Aorta (tissue), 5 donors: ENCODE measurements at places on chromosomes 5 and 9.

- no peak for DNase-seq
These were observed 11.8 kb downstream of the DEPDC1B start for GRCh38 chr5:60687927-60688720.

- no peak for DNase-seq
These were observed 662.2 kb upstream of the ZNF608 start for GRCh38 chr5:125408448-125409233.

- no peak for DNase-seq
These were observed 1.2 kb upstream of the F12 start for GRCh38 chr5:177410575-177410974.

DNA sequence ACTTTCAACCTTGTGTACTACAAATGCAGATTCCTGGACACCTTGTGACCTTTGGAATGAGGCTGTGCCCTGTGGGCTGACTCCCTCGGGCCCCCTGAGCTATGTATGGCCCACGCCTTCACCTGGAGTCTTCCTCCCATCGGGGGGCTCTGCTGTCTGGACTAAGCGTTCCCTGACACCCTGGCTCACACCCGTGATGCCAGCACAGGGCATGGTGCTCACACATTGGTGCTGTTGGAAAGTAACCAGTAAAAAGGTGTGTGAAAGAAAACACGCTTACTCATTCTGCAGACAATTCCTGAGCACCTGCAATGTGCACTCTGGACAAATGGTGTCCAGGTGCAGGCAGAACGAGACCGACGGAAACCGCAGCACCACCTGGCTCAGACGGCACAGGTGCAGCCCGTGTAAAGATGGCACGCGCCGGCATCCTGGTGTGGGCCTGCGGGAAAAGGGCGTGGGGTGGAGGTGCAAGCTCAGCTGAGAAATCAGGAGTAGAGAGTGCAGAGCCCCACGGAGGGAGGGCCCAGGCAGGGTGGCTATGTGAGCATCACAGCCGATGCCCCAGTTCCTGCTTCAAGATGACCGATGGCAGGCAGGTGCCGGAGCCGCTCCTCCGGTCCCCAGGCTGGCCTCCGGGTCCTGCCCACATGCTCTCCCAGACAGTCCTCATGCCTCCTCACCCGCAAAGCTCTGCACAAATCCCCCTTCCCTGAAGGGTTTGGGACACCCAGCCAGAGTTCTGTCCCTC is 11.0 kb downstream of the LPCAT1 start:
- DNase-seq, result no peak

DNA sequence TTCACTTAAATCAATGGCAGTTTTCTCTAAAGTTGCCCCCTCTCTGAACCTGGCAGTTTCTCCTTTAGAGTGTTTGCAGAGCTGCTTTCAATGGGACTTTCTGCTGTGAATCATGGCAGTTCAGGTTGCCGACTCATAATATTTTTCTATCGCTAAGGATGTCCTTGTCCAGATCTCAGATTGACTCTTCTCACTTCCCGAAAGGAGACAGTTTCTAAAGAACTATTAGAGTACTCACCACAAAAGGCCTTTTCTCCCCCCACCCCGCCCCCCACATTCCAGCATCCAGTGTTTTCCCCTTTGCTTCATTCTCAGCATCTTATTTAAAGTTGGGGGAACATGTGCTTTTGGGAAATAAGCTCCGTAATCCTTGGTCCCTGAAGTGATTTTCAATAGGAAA is 443.5 kb upstream of the KLF4 start:
- no peak for DNase-seq

DNA sequence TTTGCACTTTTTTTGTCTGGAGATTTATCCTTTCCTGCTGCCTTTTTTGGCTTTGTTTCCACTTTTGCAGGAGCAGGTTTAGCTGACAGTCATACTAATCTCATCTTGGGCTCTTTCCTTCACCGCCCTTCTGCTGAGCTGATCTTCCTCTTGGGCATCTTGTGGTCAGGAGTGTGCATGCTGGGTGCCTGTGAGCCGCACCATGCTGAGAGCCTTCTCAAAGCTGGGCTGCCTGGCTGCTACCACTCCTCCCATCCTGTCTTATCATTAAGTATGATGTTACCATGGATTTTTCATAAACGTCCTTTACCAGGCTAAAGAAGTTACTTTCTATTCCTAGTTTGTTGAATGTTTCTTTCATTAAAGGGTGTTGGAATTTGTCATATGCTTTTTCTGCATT is 49.5 kb upstream of the MCCC2 start:
- no peak for DNase-seq
